ENCODE measurements at places on chromosomes 5 and 9.

DNA sequence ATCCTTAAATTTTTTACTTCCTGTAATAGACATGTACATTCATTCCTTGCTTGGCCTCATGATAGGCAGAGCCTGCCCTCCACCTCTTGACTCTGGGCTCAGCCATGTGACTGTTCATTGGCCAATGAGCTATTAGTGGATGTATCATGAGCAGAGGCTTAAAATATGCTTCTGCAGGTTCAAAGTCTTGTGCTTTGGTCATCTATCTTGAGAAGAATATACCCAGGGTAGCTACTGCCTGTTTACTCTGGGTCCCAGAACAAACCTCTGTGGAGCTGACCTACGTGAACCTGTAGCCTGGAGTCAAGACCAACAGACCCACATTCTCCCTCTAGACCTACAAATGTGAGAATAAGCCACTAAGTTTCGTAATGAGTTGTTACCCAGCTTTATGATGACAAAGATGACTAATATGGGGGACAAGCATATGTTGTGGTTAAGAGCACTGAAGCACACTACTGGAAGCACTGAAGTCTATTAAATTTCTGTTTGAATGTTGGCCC is 244.4 kb downstream of the MAST4 start:
- no peak for DNase-seq

- no peak for DNase-seq
These were observed 277.0 kb downstream of the SMARCA2 start for GRCh38 chr9:2291980-2292704.

- DNase-seq, result no peak
These were observed 204.8 kb downstream of the CDH9 start for GRCh38 chr5:26833596-26833995.

GRCh38 chr5:134563962-134564361 is 38.5 kb downstream of the JADE2 start:
- DNase-seq, result no peak

- DNase-seq, result peak; percentile 1
These were observed 617.4 kb downstream of the SLCO4C1 start for GRCh38 chr5:101678481-101679193.

- DNase-seq, result no peak
These were observed 3.4 kb upstream of the IRX4 start for GRCh38 chr5:1885868-1886845.

DNA sequence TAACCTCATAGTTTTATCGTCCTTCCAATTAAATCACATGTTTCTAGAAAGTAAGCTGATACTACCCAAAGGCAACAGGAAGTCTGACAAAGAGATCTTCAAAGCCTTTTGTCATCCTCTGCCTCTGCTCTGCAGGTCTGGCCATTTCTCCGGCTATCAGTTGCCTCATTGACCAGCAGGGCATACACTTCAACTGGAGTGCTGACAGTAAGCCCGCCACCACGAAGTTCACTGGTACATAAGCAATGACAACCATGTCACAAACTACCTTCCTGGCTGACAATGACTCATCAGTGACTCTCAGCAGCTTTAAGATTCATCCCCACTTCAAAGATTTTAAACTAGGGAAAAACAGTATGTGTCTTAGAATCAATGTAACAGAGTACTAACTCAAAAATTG is 20.6 kb downstream of the SPTLC1 start:
- DNase-seq, result peak; percentile 5

GRCh38 chr5:130138406-130139045 is 234.3 kb downstream of the CHSY3 start:
- no peak for DNase-seq

DNA sequence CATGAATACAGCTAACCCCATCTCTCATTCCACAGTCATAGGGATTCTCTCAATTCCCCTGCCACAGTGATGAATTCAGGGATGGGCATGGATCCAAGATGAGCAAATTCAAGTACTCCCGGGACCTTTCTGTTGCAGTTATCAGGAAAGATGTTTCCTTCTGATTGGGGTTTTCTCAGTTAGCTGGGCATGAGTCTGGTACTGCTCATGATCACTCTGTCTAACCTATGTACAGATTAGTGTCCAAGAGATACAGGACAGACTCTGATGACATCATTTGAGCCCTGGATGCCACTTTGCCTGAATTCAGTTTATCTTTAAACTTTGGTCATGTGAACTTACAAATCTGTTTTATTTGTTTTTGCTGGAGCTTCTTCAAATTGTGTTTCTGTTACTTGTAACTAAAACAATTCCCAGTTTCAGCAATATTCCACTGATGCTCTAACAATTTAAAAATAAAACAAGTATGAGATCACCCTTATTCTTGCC is 257.7 kb upstream of the KLF9 start:
- no peak for DNase-seq

GRCh38 chr5:133554279-133554678 is 58.1 kb downstream of the FSTL4 start:
- no peak for DNase-seq

GRCh38 chr5:123438902-123439301 is 15.7 kb upstream of the CEP120 start:
- DNase-seq, result no peak

GRCh38 chr5:73363911-73364730 is 84.5 kb downstream of the FOXD1 start:
- no peak for DNase-seq

GRCh38 chr9:137166380-137167229 is 3.2 kb downstream of the LRRC26 start:
- no peak for DNase-seq

DNA sequence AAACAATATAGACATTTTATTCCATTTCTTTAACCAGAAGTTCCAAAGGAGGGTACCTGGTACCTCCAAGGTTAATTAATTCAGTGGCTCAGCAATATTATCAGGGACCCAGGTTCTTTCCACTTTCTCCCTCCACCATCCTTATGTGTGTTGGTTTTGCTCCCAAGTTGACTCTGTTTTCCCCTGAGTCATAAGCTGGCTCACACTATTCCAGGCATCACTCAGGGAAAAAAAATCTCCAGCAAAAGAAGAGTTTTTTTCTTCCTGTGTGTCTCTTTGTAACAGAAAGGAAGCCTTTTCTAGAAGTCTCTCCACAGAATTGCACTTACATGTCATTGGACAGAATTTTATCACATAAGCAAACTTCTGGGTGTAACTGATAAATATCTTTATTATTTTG is 31.2 kb upstream of the GALNT10 start:
- DNase-seq, result no peak

DNA sequence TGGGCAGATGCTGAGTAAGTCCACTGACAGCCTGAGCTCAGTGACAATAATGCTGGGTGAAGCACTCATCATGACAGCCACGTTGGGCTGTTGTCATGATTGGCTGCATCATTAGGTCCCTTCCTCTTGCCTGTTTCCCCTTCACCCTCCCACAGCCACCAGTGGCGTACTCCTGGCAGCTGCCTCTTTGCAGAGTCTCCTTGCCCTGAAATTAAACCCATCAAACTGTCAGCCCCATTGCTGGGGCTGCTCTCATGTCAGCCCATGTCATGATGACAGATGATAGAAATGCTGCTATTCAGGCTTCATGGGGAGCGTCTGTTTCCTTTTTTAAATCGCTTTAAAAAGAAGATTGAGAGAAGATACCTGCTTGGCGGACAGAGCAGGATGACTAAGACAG is 327.4 kb downstream of the AGTPBP1 start:
- DNase-seq, result no peak

DNA sequence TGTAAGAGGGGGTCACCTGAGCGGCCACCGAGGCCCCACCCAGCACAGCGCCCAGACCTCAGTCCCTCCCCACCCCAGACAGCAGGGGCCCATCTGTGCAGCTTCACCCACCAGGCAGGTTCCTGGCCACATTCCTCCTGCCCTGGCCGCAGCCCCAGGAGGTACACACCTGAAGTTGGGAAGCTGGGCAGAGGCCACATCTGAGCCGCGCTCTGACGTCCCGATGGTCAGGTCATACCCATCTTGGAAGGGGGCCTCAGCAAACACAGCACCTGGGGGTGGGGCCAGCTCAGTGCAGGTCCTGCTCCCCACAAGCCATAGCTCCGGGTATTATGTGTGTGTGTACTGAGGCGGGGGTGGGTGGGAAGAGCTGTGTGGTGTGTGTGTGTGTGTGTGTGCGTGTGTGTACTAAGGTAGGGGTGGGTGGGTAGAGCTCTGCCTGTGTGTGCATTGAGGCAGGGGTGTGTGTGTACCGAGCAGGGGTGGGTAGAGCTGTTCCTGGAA is 5.6 kb downstream of the SPOUT1 start:
- DNase-seq, result no peak

DNA sequence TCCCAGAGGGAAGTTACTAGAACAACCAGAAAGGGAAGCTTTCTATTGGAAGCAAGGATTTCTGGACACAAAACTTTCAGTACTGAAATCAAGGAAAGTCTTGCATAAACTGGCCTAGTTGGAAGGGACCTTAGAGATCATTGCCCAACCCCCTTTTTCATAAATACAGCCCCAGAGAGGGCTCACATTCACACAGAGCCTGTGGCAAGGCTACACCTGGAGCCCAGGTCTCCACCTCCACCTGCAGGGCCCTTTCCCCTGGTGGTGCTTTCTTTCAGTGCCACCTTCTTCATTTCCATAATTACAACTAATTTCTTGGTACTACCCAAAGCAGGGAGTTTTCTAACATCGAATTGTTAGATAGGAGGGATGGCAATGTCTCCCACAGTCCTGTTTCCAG is 85.7 kb downstream of the ADRB2 start:
- DNase-seq, result no peak

DNA sequence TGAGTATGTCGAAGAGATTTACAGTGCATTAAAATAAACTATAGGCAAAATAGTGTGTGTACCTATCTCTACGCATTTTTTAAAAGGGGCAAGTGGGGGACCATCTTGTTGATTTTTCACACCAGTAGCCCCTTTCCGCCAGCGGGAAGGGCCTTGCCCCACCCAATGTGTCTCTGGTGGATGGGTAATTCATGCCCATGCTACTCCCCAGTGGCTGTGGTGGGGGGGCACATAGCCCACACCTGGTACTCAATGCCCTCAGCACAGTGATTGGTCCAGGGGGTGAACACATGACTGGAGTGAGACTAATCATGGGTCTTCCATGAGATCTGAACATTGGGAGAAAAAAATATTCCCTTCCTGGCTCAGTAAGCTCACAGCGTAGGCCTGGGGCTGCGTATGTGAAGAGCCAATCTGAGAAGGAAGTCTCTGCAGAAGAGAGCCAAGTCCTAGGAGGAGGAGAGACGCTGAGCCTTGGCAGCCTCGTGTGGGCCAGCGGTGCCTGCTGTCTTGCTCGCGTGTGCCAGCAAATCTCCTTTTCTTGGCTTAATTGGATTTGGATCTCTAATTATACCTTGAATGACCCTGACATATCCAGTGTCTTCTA is 103.4 kb downstream of the ADAMTS2 start:
- DNase-seq, result no peak

DNA sequence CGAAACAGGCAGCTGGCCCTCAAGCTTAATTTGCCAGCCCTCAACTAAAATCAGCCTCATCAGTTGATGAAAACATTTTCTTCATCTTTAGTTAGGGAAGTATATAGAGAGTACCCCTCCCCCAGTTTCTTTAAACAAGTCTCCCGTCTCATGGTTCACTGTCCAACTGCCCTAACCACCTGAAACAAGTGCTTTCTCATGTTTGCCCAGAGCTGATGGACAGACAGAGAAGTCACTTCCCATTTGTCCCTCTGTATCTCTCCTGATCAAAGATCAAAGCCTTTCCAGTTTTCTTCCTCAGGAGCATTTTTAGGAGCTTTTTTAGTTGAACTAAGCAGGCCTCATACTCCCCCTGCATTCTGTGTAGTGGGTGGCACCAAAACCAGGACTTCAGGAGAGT is 21.7 kb downstream of the FUBP3 start:
- DNase-seq, result no peak

- DNase-seq, result no peak
These were observed 465.3 kb upstream of the CLINT1 start for GRCh38 chr5:158324236-158324635.

- DNase-seq, result no peak
These were observed 623.3 kb downstream of the HINT1 start for GRCh38 chr5:130541617-130542221.

DNA sequence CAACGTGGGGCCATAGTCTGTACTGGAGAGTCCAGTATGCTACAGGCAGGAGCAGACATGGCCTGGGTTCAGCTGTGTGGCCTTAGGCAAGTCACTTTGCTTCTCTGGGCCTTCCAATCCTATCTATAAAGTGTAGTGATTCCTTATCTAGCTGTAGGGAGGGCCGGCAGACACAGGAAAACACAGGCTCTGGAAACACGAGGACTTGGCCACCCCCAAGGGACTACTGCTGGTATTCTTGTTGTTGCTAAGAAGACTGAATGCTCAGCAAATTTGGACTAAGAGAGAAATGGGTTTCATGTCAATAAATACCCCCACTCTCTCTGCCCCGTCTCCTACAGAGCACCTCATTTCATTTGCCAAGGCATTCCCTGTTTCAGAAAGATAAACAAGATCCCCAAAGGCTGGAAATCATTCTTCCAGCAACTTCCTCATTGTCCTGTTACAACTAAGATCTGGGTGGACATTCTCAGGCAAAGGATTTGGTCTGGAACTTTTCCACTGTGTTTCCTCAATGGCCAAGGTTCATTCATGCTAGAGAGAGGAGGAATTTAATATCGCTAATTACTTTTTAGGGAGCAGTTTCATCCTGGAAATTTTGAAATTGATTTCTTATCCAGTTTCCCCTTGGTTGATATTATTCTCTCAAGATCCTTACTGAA is 105.8 kb downstream of the GABBR2 start:
- no peak for DNase-seq

DNA sequence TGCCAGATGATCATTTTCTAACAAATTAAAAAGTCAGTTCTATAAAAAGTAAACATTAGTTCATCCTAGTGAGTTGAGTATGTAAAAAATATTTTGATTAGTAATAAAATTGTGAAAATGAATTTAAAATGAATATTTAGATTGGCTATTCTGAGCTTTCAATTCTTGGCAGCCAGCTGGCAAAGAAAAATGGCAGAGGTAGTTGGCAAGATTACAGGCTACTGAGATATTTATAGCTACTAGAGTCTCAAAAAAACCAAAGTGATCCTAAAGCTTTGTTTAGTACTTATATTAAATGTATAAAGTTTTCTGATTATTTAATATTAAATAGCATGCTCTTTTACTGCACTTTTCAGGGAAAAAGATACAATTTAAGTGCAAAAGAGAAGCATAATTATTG is 25.0 kb downstream of the SGTB start:
- DNase-seq, result no peak

GRCh38 chr9:20437476-20437875 is 184.8 kb downstream of the MLLT3 start:
- no peak for DNase-seq

- no peak for DNase-seq
These were observed 731.0 kb downstream of the PRELID2 start for GRCh38 chr5:145104106-145104505.

- no peak for DNase-seq
These were observed 21.0 kb upstream of the SMARCA2 start for GRCh38 chr9:1994180-1994579.

GRCh38 chr9:136404801-136405136 is 4.8 kb upstream of the SNAPC4 start:
- no peak for DNase-seq

All from activated CD4-positive, alpha-beta T cell treated with anti-CD3 and anti-CD28 coated beads, Interleukin-2, amount 50 U/mL, for 4 hours (primary cell).